HuH-7 (cell line): ENCODE measurements at places on chromosomes 4 and X.

GRCh38 chr4:85024671-85025070 is 58.2 kb upstream of the WDFY3 start:
- DNase-seq: no peak

GRCh38 chr4:79175716-79176115 is 150.1 kb downstream of the NAA11 start:
- DNase-seq: no peak

GRCh38 chrX:78747489-78747888 is at the start of gene LPAR4:
Gene LPAR4 (plus strand): TSS chrX:78747720. CDS start chrX:78754870, 7,150 bp downstream.
- DNase-seq: no peak

DNA sequence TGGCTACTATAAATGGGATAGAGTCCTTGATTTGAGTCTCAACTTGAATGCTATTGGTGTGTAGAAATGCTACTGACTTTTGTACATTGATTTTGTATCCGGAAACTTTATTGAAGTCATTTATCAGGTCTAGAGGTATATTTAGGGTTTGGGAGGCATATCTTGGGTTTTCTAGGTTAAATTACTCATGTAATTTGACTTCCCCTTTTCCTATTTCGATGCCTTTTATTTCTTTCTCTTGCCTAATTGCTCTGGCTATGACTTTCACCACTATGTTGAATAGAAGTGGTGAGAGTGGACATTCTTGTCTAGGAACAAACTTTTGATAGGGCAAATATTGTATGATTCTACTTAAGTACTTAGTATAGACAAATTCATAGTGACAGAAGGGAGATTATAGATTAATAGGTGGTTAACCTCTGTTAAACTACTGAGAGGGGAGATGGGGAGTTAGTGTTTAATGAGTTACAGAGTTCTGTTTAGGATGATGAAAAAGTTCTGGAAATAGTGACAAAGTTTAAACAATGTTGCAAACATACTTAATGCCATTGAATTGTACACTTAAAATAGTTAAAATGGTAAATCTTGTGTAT is 22.8 kb upstream of the HSPA4L start:
- no peak for DNase-seq

- no peak for DNase-seq
Measured at GRCh38 chrX:47175588-47175980, 18.0 kb upstream of the UBA1 start.

DNA sequence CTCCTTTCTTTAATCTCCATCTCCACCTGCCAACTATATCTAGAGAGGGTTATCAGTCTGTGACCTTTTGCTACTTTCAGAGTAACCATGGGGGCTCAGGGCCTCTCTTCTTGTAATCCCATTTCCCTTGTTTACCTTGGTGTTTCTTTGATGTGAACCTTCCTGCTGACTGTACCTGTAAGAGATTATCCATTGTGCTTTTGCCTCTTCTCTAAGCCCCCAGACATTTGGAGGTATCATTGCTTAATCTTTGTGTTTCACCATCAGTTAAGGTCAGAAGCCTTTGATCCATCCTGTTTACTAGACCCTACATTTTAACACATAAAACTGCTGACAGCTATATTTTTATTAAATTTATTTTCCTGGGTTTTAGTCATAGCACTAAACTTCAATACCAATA is 111.8 kb upstream of the RAP2C start:
- DNase-seq: no peak

DNA sequence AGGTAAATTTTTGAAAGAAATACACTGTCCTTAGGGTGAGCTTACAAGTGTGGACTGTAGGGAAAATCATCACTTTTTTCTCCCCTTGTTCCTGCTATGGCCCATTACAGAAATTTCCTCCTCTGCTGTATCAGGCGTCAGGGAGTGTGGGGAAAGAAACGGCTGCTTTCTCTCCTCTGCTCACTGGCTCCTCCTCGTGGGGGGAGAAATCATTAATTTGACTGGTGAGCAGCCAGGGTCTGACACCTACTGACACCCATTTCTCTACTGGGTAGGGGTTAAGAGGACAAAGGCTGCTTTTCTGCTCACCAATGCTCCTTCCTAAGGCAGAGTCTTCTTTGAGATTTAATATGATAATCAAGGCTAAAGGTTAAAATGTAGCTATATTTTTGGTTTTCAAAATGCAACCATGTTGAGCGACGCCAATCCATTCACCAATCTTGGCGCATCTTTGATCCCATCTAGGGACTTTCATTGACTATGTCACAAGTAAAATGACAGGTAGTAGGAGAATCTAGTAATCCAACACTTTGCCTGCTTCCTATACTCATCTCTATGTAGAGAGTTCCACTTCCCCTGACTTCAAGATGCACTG is 25.1 kb downstream of the SETD7 start:
- peak; percentile 62 for DNase-seq

DNA sequence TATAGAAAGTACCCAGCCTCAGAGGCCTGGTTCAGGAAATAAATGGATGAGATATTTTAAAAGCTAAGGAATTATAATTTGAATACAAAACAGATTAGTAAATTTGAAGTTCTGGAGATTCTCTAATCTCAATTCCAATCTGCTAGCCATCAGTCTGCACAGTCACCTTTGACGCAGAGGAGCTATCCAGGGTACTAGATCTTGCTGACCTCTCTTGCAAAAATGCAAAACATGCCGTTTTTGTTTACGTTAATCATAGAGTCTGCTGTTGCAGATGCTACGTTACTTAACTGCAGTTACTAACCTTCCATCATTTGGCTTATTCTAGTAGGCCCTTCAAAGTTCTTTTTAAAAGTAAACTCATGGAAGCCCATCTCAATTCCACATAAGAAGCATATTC is 10.4 kb downstream of the CCSER1 start:
- peak; percentile 4 for DNase-seq

GRCh38 chr4:142961866-142962265 is 115.8 kb upstream of the INPP4B start:
- no peak for DNase-seq

DNA sequence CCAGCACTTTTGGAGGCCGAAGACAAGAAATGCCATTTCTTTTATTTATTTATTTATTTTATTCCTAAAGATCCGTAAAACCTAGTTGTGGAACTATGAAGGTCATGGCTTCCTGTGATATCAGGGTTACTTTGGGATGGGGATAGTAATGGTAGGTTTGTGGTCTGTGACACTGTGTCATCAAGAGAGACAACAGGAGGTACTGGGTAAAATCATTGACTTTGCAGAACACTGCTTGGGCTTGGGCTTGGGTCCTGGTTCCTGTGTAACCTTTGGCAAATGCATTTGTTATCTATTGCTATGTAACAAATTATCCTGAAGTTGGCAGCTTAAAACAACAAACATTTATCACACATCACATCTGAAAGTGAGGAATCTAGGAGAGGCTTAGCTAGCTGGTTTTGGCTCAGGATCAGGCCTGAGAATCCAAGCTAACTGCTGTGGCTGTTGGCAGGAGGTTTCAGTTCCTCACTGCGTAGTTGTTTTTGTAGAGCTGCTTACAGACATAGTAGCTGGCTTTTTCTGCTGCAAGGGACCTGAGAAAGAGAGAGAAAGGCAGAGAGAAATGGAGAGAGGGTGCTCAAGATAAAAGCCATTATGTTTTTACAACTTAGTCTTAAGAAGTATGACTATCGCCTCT is 576.4 kb upstream of the SLIT2 start:
- DNase-seq: no peak

- DNase-seq: no peak
Measured at GRCh38 chr4:37767546-37767945, 58.9 kb upstream of the PGM2 start.

GRCh38 chr4:87409420-87409939 is 12.9 kb upstream of the NUDT9 start:
- DNase-seq: peak; percentile 42

- DNase-seq: peak; percentile 5
Measured at GRCh38 chrX:42943051-42943974, 165.3 kb upstream of the PPP1R2C start.

GRCh38 chr4:176090115-176090514 is 24.5 kb downstream of the WDR17 start:
- DNase-seq: no peak

- DNase-seq: no peak
Measured at GRCh38 chr4:64399313-64400109, 9.7 kb downstream of the TECRL start.

DNA sequence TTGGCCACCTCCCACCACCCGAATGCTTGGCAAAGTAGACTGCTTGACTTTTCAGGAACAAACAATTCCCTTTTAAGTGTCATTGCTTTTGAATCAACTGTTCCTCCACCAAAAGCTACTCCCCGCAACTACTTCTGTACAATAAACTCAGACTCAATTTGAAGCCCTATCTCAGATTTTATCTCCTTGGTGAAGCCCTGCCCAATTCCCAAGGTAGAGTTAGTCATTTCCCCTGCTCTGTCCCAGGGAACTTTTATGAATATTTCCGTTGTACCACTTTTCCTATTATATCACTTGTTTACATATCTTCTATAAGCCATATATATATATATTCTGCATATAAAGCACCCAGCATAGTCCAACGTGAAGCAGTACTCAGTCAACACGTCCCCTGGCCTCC is 102.8 kb downstream of the C4orf51 start:
- DNase-seq: no peak

GRCh38 chrX:6363188-6363587 is 134.5 kb upstream of the NLGN4X start:
- no peak for DNase-seq

DNA sequence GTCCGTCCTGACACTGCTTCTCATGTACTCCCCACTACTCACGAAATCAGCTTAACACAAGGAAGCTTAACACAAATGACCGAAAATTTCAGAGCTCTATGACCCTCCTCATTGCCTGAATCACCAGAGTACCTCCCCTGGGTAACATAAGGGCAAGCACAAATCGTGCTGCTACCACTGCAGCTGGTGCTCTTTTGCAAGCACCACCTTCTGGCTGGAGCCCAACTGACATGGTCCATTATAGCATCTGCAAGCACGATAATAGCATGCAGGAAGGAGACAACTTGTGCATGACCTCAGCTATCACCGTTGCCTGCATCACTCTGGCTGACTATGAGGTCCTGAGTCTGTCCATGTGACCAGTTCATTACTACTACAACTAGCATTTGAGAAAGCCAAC is 308.0 kb downstream of the TEX13C start:
- no peak for DNase-seq

GRCh38 chr4:153089742-153090141 is 114.5 kb upstream of the TRIM2 start:
- no peak for DNase-seq

GRCh38 chr4:21046141-21046540 is 345.9 kb downstream of the PACRGL start:
- DNase-seq: no peak

DNA sequence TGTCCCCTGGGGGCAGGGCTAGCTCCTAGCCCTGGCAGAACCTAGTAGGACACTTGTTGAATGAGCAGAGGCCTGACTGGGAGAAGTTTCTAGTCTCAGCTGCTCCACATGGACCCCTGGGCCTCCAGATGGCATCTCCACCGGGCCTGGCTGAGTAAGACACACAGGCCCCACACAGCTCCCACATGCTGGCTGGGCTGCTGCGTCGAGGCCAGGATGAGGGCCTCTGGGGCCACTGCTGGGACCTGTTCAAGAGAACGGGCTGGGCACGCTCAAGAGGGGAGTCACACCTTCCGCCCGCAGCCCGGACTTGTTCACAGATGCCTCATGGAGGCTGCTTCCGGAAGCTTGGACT is 4.2 kb upstream of the HGFAC start:
- DNase-seq: no peak

DNA sequence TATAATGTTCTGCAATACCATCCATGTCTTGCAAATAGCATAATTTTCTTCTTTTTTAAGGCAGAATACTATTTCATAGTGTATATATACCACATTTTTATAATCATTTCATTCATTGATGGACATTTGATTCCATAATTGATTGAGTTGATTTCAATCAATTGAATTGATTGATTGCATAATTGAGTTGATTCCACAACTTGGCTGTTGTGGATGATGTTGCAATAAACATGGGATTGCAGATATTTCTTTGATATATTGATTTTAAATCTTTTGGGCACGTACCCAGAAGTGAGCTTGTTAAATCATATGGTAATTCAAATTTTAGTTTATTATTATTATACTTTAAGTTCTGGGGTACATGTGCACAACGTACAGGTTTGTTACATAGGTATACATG is 232.8 kb downstream of the GALNTL6 start:
- DNase-seq: no peak

- no peak for DNase-seq
Measured at GRCh38 chrX:136121788-136122187, 25.5 kb upstream of the FHL1 start.

DNA sequence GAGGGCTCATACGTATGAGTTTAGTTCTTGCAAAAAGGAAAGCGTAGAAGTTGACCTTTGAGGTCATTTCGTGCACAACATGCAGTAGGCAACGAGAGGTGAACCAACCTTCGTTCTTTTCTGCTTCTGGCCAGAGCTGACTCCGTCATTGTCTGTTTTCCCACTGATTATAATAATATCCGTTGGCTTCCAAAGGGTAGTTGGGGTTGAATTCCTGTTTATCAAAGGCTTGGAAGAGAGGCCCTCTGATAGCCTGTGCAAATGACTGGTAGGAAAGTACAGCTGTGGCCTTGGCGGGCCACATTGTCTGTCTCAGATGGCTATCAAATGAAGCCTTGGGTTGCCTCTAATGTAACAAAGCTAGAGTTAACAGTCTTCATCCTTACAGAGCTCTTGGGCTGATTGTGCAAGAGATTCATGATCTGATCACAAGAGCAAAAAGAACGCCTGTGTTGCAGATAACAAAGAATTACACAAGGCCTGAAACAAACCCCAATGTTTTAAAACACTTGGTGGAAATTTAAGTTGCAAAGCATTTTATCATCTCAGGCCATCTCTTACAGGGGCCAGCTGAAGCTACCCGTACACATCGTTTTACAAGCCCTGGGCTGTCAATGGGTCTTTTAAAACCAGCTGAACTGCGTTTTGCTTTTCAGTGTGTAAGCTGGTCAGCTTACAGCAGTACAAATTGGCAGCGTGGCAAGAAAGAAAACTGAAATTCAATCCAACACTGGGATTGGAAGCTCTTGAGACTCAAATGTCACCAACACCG is 46.1 kb upstream of the FAM9C start:
- peak; percentile 11 for DNase-seq
